ENCODE measurements at places on chromosomes 12 and 14. TPM values are rescaled to one million over a fixed set of nuclear protein-coding genes. Genes with fewer than 3 reads are reported as not detected.

The PTPN11 gene
- total RNA-seq: 18.5 TPM

The SLC5A8 gene
- not detected for total RNA-seq

The RFX4 gene
- not detected for total RNA-seq

The LHX5 gene
- total RNA-seq: not detected

The TRHDE gene
- total RNA-seq: 5.0 TPM

The GLIPR1L1 gene
- not detected for total RNA-seq

The GDF3 gene
- total RNA-seq: not detected

The NUBPL gene
- total RNA-seq: 20.6 TPM

The PSMC6 gene
- total RNA-seq: 135 TPM

The NRL gene
- total RNA-seq: 1.9 TPM

The NOS1 gene
- total RNA-seq: not detected

Data from MG63 (cell line).